Peyer's patch (tissue), 4 donors: ENCODE measurements at places on chromosomes 5 and 9. TPM values are rescaled to one million over a fixed set of nuclear protein-coding genes. Genes with fewer than 3 reads are reported as not detected.

WWC1 gene
- 53.8 TPM for total RNA-seq

CDO1 gene
- total RNA-seq, result 10.7 TPM

HMMR gene
- 3.3 TPM for total RNA-seq

- DNase-seq, result no peak
- no peak overlapping the region for H3K4me3 ChIP-seq
- H3K36me3 ChIP-seq, result no peaks in the 10 kb centered on the region
- no peaks in the 10 kb centered on the region for H3K27me3 ChIP-seq
- H3K4me1 ChIP-seq, result no peaks in the 10 kb centered on the region
- H3K27ac ChIP-seq, result no peak overlapping the region
Observed at GRCh38 chr5:77008413-77008812, 21.8 kb upstream of the AGGF1 start.

DNA sequence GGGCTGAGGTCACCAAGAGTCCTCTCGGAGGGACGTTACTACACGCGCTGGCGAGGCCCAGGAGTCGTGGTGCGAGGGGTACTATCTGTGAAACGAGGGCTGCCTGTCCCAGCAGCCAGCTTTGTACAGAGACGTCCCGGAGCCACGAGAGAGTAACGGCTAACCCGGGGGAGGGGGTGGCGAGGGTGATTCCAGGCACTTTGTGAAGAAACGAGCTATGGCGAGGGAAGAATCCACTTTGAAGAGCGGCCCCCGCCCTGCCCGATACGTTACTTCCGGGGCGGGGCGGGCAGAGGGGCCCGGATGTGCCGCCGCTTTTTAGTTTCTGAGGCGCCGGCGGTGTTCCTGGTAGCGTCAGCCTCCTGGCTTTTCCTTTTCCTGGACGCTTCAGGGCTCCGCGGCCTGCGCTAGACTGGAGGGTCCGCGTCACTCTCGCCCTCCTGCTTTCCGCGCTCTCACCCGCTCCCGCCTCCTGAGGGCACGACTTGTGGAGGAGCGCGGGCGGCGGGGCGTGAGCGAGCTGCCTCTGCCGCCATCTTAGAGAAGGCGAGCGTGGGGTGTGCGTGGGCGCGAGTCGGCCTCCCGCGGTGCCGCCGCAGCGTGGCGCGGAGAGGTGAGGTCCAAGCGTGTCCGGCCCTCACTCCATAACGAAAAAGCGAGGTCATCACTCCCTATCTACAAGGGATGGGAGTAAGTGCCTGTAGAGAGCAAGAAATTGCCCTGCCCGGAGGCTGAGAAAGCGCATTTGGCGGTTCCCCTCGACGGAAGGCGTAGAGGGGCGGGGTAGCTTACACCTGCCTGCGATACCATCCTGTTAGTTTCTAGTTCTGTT is 580 bp upstream of the RFX3 start:
- H3K4me1 ChIP-seq, result peaks cover 7% of the 10 kb centered on the region
- H3K36me3 ChIP-seq, result no peaks in the 10 kb centered on the region
- DNase-seq, result peak; percentile 95
- peak overlapping the region; percentile 100 for H3K27ac ChIP-seq
- H3K27me3 ChIP-seq, result no peaks in the 10 kb centered on the region
- peak overlapping the region; percentile 89 for H3K4me3 ChIP-seq

DNA sequence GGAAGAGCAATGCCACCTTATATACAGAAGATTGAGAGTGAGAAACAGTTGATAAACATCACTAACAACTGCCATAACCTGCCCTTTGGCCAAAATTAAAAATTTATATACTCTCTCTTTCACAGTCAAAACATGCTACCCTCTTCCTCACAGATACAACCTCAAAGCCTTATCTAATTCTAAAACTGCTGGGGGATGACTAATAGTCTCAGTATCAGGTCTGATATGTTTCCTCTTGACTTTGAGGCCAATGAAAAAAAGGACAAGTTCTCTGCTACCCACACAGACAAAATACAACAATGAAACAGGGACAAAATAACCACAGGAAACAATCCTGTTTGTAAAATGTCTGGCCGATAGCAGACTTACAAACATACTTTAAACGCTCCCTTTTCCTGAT is 485.6 kb upstream of the NUDT12 start:
- no peak overlapping the region for H3K4me3 ChIP-seq
- H3K4me1 ChIP-seq, result no peaks in the 10 kb centered on the region
- DNase-seq, result no peak
- no peaks in the 10 kb centered on the region for H3K36me3 ChIP-seq
- H3K27ac ChIP-seq, result no peak overlapping the region

GRCh38 chr5:79983618-79984017 is 7.4 kb downstream of the MTX3 start:
- no peaks in the 10 kb centered on the region for H3K36me3 ChIP-seq
- no peak overlapping the region for H3K4me3 ChIP-seq
- DNase-seq, result no peak
- H3K27me3 ChIP-seq, result no peaks in the 10 kb centered on the region

DNA sequence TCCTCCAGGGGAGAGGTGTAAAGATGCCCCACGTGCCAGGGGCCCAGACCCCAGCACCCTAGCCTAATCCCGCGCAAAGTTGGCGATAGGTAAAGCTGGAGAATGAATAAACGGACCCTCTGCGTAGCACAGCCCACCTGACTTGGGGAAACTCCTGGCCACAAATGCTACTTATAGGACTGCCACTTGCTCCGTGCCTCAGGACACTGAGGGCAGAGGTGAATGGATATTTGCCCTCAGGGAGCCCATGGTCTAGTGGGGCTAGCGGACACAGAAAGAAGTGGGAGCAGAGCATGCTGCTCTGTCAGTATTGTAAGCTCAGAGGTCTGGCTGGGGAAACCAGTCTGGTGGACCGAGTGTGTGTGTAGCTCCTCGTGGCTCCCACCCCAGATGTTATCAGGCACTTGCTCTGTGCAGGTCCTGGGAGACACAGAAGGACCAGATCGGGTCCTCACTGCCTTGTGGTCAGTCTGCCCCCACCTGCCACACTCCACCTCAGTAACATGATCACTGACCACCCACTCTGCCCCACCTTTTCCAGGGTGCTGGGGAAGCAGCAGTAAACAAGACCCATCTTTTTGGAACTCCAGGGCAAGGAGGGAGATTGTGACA is 841 bp downstream of the GRK6 start:
- H3K4me1 ChIP-seq, result peaks cover 44% of the 10 kb centered on the region
- no peaks in the 10 kb centered on the region for H3K27me3 ChIP-seq
- peak overlapping the region; percentile 95 for H3K27ac ChIP-seq
- H3K36me3 ChIP-seq, result no peaks in the 10 kb centered on the region

DNA sequence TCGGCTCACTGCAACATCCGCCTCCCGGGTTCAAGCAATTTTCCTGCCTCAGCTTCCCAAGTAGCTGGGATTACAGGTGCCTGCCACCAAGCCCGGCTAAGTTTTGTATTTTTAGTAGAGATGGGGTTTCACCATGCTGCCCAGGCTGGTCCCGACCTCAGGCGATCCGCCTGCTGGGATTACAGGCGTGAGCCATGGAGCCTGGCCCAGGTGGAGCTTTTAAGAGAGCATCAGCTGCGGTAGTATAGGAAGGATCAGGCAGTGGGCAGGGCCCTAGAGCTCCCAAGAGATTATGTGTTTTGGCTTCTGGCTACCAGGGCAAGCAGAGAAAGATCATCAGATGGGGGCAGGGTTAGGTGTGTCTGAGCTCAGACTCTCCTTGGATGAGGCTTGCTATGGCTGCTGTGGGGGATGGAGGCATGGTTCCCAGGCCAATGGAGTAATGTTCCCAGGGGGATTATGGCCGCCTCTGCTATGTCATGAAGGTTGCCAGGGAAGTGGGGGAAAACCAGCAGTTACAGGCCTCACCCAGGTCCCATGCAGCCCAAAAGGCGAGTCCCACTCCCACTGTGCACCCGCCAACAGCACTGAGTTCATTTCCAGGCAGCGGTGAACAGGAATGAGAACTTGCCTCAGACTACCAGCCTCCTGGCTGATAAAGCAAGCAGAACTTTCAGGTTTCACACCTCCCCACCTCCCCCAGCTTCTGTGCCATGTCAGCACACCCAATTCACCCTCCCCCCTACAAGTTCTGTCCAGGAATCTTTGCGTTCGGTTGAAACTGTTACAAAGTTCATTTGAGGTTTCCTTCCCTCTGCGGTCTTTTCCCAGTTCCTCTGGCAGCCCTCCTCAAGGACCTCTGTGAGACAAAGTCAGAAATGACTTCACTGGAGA is 507.6 kb downstream of the SPATA31D1 start:
- H3K4me3 ChIP-seq, result no peak overlapping the region
- H3K4me1 ChIP-seq, result no peaks in the 10 kb centered on the region

GRCh38 chr9:251398-251797 is 36.7 kb downstream of the DOCK8 start:
- H3K4me1 ChIP-seq, result no peaks in the 10 kb centered on the region
- no peaks in the 10 kb centered on the region for H3K36me3 ChIP-seq
- no peaks in the 10 kb centered on the region for H3K27me3 ChIP-seq
- H3K4me3 ChIP-seq, result no peak overlapping the region

GRCh38 chr9:112308588-112308987 is 24.8 kb downstream of the PTBP3 start:
- DNase-seq, result no peak
- H3K4me1 ChIP-seq, result no peaks in the 10 kb centered on the region
- no peak overlapping the region for H3K27ac ChIP-seq
- no peaks in the 10 kb centered on the region for H3K27me3 ChIP-seq
- no peak overlapping the region for H3K4me3 ChIP-seq

GRCh38 chr5:159779481-159779880 is 136.8 kb upstream of the ADRA1B start:
- no peaks in the 10 kb centered on the region for H3K27me3 ChIP-seq
- H3K4me1 ChIP-seq, result no peaks in the 10 kb centered on the region
- H3K4me3 ChIP-seq, result no peak overlapping the region
- H3K36me3 ChIP-seq, result no peaks in the 10 kb centered on the region
- no peak for DNase-seq
- H3K27ac ChIP-seq, result no peak overlapping the region

- H3K36me3 ChIP-seq, result no peaks in the 10 kb centered on the region
- H3K4me1 ChIP-seq, result no peaks in the 10 kb centered on the region
- H3K27ac ChIP-seq, result no peak overlapping the region
- no peaks in the 10 kb centered on the region for H3K27me3 ChIP-seq
- no peak for DNase-seq
- H3K4me3 ChIP-seq, result no peak overlapping the region
Observed at GRCh38 chr5:83048277-83048676, 28.9 kb downstream of the TMEM167A start.

- no peak overlapping the region for H3K4me3 ChIP-seq
- no peaks in the 10 kb centered on the region for H3K36me3 ChIP-seq
- no peaks in the 10 kb centered on the region for H3K4me1 ChIP-seq
- DNase-seq, result peak; percentile 33
Observed at GRCh38 chr5:135066781-135067180, 32.8 kb upstream of the PITX1 start.
